Frontal cortex (tissue), 4 donors: ENCODE measurements at places on chromosomes 6 and 20.

DNA sequence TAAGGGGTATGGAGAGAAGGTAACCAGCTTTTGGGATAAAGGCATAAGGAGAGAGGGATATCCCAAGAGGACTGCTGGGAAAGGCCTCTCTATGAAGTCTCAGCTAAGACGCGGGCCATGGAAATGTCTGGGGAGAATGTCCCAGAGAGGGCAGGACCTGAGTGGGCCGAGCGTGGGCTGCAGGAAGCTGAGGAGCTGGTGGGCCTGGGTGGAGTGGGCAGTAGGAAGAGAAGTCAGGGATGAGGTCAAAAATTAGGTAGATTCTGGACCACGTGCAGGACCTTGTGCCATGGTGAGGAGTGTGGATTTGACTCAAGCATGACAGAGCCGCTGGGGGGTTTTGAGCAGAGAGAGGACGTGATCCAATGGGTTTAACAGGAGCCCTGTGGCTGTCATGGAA, 66.5 kb upstream of the SULF2 start:
- no peak for DNase-seq

GRCh38 chr6:41700463-41701347, 34.7 kb downstream of the TFEB start:
- no peak for DNase-seq

DNA sequence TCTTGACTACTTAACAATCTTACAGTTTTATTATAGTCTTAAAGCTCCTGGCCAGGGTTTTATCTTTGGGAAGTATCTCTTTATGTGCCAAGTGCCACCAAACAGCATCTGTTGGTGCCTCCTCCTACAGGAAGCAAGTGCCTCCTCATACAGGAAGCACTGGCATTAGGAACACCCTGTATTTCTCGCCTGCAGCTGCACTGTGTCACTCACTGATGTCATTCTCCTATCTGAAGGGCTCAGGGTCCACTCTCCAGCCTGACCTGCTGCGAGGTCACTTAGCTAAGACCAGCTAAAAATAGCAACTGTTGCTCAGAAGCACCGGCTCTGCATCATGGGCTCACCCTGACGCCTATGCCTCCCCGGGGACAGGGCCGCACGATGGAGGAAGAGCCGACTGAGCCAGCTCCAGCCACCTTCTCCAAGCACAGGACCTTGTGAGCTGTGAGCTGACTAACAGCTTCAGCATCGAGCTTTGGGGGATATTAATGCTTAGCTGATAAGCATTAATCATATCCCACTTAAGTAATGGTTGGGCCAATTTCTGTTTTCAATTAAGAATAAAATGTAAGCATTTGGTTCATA, 66.3 kb upstream of the CD93 start:
- DNase-seq = no peak

- DNase-seq = no peak
These were observed 4.3 kb downstream of the KIF3B start for GRCh38 chr20:32281711-32282110.

DNA sequence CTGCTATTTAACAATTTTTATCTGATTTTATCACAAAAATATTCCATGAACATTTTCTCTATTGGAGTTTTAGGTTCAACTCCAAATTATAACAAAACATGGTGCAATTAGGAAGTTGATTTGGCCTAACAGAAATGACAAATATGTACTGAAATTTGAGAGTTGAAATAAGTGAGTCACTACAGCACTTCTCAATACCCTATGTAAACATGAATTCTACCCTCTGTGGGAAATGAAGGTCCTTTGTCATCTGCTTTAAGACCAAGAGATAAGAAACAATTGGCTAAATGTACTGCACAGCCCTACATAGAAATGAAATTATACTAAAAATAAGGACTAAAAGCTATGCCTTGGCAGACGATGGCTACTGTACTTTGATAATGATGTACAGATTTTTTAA, 86.2 kb upstream of the BEND6 start:
- DNase-seq = no peak

- no peak for DNase-seq
These were observed 81.9 kb downstream of the PLCB1 start for GRCh38 chr20:8213831-8214587.

DNA sequence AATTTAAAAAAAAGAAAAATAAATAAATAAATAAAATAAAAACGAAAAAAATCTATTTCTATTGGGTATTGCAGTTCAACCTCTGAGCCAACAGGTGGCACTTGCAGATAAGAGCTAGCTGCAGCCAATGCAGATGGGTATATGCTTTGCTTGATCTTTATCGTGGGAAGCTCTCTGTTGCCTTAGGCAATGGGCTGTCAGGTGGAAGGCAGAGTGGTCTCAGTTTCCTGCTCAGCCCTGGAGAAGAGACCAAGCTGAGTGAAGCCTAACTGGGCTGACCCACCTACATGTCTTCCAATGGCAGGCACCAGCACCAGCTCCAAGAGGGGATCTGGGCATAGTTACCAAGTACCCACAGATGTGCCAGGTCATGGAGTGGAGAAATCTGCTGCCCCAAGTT, 95.0 kb downstream of the AK9 start:
- no peak for DNase-seq

GRCh38 chr20:25216199-25216945, 20.9 kb downstream of the ENTPD6 start:
- no peak for DNase-seq

GRCh38 chr6:33204415-33205190, at the start of gene HSD17B8:
TSS of gene HSD17B8 (plus strand) at chr6:33204655. CDS start at chr6:33204669, 14 bp downstream.
- DNase-seq = peak; percentile 93

GRCh38 chr6:18400831-18401446, 13.8 kb downstream of the RNF144B start:
- DNase-seq = no peak

- DNase-seq = no peak
These were observed 15.1 kb upstream of the HCK start for GRCh38 chr20:32036716-32037485.

GRCh38 chr6:90803956-90804355, 217.1 kb upstream of the MAP3K7 start:
- DNase-seq = no peak
